ENCODE measurements at places on chromosomes 2 and 18.

DNA sequence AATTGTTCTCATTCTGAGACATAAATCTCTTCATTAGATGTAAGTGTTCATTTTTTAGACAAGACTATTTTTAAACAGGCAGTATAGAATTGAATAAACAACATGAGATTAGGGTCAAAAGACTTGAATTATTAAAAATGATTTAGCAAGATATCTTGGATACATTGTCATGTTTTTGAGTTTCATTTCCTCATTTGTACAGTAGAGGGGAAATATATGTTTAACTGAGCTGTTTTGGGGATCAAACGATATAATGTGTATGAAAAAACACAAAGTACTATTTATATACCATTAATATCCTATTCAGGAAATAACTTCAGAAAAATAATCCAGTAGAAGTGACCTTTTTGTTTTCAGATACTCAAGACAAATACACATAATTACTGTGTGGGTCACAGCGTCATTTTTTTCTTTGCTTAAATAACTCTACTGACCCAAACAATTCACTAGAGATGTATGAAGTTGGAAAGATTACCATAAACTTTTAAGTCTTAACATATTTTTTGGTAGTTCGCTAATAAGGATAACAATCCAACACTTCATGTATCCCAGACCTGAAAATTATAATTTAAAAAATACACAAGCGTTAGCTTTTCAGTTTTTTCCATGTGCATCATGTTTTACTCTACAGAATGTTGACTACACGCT lies 896 bp upstream of the ASXL3 start:
- no peak for DNase-seq

GRCh38 chr2:107001964-107002696 lies 116.2 kb upstream of the ST6GAL2 start:
- DNase-seq, result no peak

DNA sequence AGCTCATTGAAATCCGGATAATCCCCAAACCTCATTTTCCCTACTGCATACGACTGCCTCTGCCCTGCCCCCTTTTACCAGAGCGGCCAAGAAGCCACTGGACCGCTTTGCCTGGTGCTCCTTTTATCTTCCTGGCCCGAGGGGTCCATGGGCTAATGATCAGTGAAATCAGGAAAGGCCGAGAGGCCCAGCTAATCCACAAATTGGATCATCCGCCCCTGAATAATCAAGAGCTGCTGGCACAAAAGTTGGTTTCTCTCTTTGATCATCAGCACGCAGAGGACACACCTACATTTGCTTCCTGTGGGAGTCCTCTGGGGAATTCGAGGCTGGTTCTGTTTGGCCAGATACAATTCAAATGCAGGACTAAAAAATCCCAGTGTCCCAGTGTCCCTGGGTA lies 144.5 kb downstream of the INSIG2 start:
- no peak for DNase-seq

GRCh38 chr2:213806125-213806726 lies 522.0 kb downstream of the SPAG16 start:
- no peak for DNase-seq

GRCh38 chr2:52127527-52127926 lies 1095.6 kb upstream of the NRXN1 start:
- DNase-seq, result no peak

DNA sequence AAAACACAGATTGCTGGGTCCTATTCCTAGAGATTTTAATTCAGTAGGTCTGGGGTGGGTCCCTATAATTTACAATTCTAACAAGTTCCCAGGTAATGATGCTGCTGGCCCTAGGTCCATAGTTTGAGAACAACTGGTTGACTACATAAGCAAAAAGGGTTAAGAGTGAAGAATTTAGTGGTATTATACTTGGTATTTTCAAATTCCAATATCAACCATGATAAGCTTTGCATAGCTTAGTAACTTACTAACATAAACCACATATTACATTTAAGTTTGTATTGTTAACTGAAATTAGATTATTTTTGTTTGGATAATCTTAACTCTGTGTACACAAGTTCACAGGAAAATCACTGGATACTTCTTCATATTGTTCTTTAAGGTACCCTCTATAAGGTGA lies 862.9 kb upstream of the ACVR2A start:
- DNase-seq, result no peak

- DNase-seq, result no peak
These were observed 32.5 kb upstream of the REG3G start for GRCh38 chr2:78992807-78993517.

DNA sequence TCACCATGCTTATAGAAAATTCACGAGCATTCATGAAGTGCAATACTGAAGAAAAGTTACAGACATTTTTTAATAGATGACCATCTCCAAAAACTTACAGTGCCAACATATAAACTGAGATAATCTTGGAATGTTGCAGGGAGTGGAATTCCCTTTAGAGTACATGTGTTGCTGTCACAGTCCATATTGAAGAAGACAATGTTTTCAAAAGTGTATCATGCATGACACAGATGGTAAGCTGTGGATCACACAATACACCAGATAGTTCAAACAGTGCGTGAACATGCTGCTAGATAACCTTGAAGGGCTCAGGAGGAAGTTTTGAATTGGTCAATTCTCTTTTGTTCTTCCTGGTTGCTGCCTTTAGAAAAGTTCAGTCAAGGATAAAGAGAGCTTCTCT lies 1644.3 kb upstream of the NXPH2 start:
- no peak for DNase-seq

DNA sequence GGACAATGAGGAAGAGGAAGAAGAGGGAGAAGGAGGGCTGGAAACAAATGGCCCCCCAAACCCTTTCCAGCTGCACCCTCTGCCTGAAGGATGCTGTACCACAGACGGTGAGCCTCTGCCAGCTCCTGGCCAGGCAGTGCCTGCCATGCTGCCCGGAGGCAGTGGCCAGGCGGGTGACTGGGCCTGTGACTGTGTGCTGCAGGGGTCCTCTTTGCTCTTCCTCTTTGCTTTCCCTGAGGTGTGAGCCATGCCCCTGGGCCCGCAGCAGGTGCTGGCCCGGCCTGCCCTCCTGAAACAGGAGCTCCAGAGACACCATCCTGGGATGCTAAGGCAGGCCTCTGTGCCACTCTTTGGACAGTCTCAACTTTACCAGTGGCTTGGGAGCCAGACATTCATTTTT lies 28.6 kb downstream of the GREB1 start:
- DNase-seq, result no peak

Data from CD4-positive, alpha-beta T cell treated with Interleukin-2 at 100 ng/mL for 4 hours (primary cell).